ENCODE measurements at places on chromosomes 4 and X. TPM values are rescaled to one million over a fixed set of nuclear protein-coding genes. Genes with fewer than 3 reads are reported as not detected.

GRCh38 chr4:141647966-141648365, 11.6 kb downstream of the IL15 start:
- H3K27ac ChIP-seq, result no peak overlapping the region
- DNase-seq, result no peak
- no peaks in the 10 kb centered on the region for H3K36me3 ChIP-seq
- no peaks in the 10 kb centered on the region for H3K4me1 ChIP-seq
- no peak overlapping the region for H3K4me3 ChIP-seq

Gene USP26
- not detected for total RNA-seq

Gene BMP2K
- 13.6 TPM for total RNA-seq

- H3K27ac ChIP-seq, result no peak overlapping the region
- H3K4me3 ChIP-seq, result no peak overlapping the region
- H3K27me3 ChIP-seq, result no peaks in the 10 kb centered on the region
- H3K4me1 ChIP-seq, result no peaks in the 10 kb centered on the region
Observed at GRCh38 chrX:78595901-78596502, 63.1 kb downstream of the RTL3 start.

Gene GASK1B
- total RNA-seq, result 0.07 TPM
